Cerebellum (tissue), 4 donors: ENCODE measurements at places on chromosomes 12 and 14. TPM values are rescaled to one million over a fixed set of nuclear protein-coding genes. Genes with fewer than 3 reads are reported as not detected.

KRT83 gene
- not detected for total RNA-seq

EPYC gene
- not detected for total RNA-seq

RNU4-1 gene
- total RNA-seq: under 0.01 TPM

PLBD2 gene
- total RNA-seq: 11.8 TPM

HPD gene
- not detected for total RNA-seq

NTN4 gene
- 10.9 TPM for total RNA-seq

HOXC12 gene
- total RNA-seq: not detected

RAP1B gene
- 110 TPM for total RNA-seq

SCN8A gene
- 80.3 TPM for total RNA-seq

TC2N gene
- total RNA-seq: 12.3 TPM

KSR2 gene
- 3.6 TPM for total RNA-seq

METTL25 gene
- total RNA-seq: 20.2 TPM
